ENCODE measurements at places on chromosomes 12 and 14.

GRCh38 chr14:60220084-60220483 is 28.9 kb upstream of the PPM1A start:
- no peak for DNase-seq

- no peak for DNase-seq
Observed at GRCh38 chr14:38391334-38391733, 135.4 kb upstream of the CLEC14A start.

- DNase-seq = peak; percentile 77
Observed at GRCh38 chr14:70780396-70781075, 28.8 kb downstream of the MAP3K9 start.

DNA sequence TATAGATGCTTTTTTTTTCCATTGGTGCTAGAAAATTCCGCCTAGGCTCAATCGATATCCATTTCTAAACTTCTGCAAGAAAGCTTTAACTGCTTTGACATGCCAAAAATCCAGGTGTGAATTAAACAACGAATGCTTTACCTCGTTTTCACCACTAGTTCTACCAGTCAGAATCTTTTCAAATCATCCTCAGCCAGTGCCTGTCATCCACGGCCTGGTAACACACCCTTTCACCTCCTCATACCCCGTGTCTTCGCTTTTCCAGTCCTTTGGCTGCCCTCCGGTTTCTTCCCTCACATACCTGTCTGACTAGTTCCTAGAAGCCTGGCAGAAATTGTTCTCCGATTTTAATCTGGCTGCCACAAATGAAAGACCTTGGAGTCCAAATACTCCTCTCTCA is 1.4 kb upstream of the PHC1 start:
- no peak for DNase-seq
